Kidney (tissue), 22 donors: ENCODE measurements at places on chromosomes 3 and 15.

DNA sequence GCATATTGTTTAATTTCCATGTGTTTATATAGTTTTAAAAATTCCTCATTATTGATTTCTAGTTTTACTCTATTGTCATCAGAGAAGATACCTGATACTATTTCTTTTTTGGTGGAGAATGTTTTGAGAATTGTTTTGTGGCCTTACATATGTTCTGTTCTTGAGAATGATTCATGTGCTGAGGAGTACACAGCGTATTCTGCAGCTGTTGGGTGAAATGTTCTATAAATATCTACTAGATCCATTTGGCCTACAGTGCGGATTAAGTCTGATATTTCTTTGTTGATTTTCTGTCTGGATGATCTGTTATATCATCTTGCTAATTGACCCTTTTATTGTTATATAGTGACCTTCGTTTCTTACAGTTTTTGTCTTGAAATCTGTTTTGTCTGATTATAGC lies 109.7 kb downstream of the UBE2E2 start:
- DNase-seq = no peak
- H3K27ac ChIP-seq = no peak overlapping the region
- H3K36me3 ChIP-seq = no peaks in the 10 kb centered on the region

DNA sequence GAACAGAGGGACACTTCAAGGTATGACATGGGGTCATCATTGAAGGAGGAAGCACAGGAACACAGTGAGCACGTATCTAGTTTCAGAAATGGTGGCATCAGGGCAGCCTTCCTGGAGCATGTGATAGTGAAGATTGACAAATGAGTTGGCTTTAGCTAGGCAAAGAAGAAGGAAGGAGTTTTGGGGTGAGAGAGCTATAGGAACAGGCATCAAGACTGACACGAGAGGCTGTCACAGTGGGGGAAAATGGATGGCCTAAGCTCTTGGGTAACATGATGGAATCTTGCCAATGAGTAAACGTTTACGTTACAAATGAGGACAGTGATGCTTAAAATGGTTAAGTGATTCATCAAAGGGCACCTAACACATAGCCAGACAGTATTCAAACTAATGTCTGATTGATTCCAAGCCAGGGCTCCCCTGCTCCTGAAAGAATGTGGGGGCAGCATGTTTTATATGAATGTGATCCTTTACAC lies 23.1 kb upstream of the GPR171 start:
- H3K4me3 ChIP-seq = no peak overlapping the region
- no peak for DNase-seq
- no peaks in the 10 kb centered on the region for H3K27me3 ChIP-seq

- no peaks in the 10 kb centered on the region for H3K4me1 ChIP-seq
- H3K36me3 ChIP-seq = no peaks in the 10 kb centered on the region
- H3K27ac ChIP-seq = no peak overlapping the region
- H3K27me3 ChIP-seq = no peaks in the 10 kb centered on the region
- H3K4me3 ChIP-seq = no peak overlapping the region
Observed at GRCh38 chr15:93614386-93615104, 525.5 kb upstream of the RGMA start.

- no peak overlapping the region for H3K4me3 ChIP-seq
- no peak for DNase-seq
- no peaks in the 10 kb centered on the region for H3K27me3 ChIP-seq
- no peak overlapping the region for H3K27ac ChIP-seq
Observed at GRCh38 chr3:114310695-114311094, 16.9 kb downstream of the TIGIT start.

- no peaks in the 10 kb centered on the region for H3K4me1 ChIP-seq
- DNase-seq = no peak
- no peak overlapping the region for H3K4me3 ChIP-seq
- no peak overlapping the region for H3K27ac ChIP-seq
- no peaks in the 10 kb centered on the region for H3K27me3 ChIP-seq
Observed at GRCh38 chr15:69869881-69870505, 227.7 kb downstream of the TLE3 start.

GRCh38 chr3:117696851-117697407 lies 987.4 kb downstream of the TUSC7 start:
- H3K27me3 ChIP-seq = no peaks in the 10 kb centered on the region
- DNase-seq = peak; percentile 33
- no peaks in the 10 kb centered on the region for H3K36me3 ChIP-seq
- H3K4me1 ChIP-seq = no peaks in the 10 kb centered on the region
- H3K4me3 ChIP-seq = no peak overlapping the region

GRCh38 chr3:32276279-32276841 lies 37.9 kb downstream of the CMTM8 start:
- H3K4me1 ChIP-seq = no peaks in the 10 kb centered on the region
- no peak overlapping the region for H3K27ac ChIP-seq

- no peak for DNase-seq
- no peaks in the 10 kb centered on the region for H3K36me3 ChIP-seq
- H3K27me3 ChIP-seq = no peaks in the 10 kb centered on the region
Observed at GRCh38 chr15:34610354-34610753, 26.9 kb upstream of the GOLGA8B start.

DNA sequence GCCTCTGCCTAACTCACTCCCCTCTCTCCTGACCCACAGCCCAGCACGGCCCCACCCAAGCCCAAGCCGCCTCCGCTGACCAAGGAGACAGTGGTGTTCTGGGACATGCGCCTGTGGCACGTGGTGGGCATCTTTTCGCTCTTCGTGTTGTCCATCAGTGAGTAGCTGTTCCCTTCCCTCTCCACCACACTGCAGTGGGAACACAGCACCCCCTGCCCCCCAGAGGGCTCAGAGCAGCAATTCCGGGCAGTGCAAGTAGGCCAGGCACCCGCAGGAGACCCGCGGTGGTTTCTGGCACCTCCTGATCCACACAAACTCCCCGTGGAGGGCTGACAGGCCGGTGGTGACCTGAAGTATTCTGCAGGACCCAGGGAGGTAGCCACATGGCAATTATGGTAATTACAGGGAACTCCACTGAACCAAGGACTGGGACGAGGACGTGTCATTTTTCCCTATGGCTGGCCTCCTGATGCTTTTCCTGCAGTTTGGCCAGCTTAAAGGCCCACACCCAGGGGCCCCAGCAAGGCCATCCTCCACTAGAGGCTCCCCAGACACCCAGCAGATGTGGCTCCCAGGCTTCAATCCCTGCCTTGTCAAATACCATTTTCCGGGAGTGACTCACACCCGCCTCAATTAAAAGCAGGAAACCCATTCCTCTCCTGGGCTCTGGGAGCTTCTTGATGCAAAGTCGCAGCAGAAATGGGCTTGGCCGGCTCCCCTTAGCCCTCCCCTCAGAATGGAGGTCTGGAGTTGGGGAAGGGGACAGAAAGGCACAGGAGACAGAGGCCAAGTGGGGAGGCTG lies 4.8 kb downstream of the TMIE start:
- no peaks in the 10 kb centered on the region for H3K4me1 ChIP-seq
- DNase-seq = no peak
- H3K27me3 ChIP-seq = no peaks in the 10 kb centered on the region
- no peak overlapping the region for H3K4me3 ChIP-seq
- no peak overlapping the region for H3K27ac ChIP-seq
